Dermis lymphatic vessel endothelial cell (primary cell): ENCODE measurements at places on chromosomes 4 and X. TPM values are rescaled to one million over a fixed set of nuclear protein-coding genes. Genes with fewer than 3 reads are reported as not detected.

The USP17L28 gene
- total RNA-seq: not detected in 2 replicates

The WNK3 gene
- total RNA-seq: 0.22 and 0.26 TPM in 2 replicates

The TEX13C gene
- total RNA-seq: not detected in 2 replicates

The SMPX gene
- not detected in 2 replicates for total RNA-seq

The AWAT2 gene
- 0.17 and 0.43 TPM in 2 replicates for total RNA-seq
